Activated T-cell treated with anti-CD3 and anti-CD28 coated beads, Interleukin-2, amount 50 U/mL, for 24 hours (primary cell): ENCODE measurements at places on chromosomes 11 and 22.
A peak's percentile ranks its signal among the peaks of the same experiment; 100 is the strongest.

- peaks cover 38% of the 10 kb centered on the region for H3K27me3 ChIP-seq
- H3K27ac ChIP-seq: no peak overlapping the region
- H3K4me1 ChIP-seq: peaks cover 7% of the 10 kb centered on the region
- no peak overlapping the region for H3K4me3 ChIP-seq
These were observed 44.3 kb downstream of the RASSF10 start for GRCh38 chr11:13053255-13053917.

- DNase-seq: no peak
- H3K36me3 ChIP-seq: no peaks in the 10 kb centered on the region
- no peak overlapping the region for H3K27ac ChIP-seq
- peaks cover 7% of the 10 kb centered on the region for H3K27me3 ChIP-seq
These were observed 45.4 kb upstream of the SLC22A12 start for GRCh38 chr11:64545619-64546018.

DNA sequence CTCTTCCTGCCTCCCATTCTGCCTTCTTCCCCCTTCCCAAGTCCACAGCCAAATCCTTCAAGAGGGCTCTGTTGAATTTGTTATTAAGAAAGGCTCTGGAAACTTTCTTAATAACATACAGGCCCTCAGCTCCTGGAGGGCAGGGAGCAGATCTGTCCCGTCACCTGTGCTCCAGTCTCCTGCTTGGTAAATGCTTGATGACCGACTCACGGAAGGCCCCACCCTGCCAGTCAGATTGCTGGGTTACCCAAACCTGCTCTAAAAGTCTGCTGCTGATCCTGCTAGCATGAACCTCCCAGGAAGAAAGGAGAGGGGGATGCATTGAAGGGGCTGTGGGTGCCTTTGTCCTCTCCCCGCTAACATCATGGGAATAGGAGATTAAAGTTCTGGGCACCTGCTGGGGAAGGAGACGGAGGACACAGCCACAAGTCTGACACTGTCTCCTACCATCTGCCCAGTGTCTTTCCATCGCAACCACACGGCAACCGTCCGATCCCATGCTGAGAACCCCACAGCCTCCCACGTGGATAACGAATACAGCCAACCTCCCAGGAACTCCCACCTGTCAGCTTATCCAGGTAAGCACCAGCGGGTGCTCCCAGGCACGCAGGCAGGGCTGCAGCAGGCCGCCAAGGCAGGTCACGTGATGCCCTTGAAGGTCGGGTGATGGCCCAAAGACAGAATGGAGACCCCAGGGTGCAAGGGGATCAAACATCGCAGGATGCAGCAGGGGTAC lies 22.5 kb downstream of the CD5 start:
- H3K27me3 ChIP-seq: no peaks in the 10 kb centered on the region
- peaks cover 86% of the 10 kb centered on the region for H3K36me3 ChIP-seq
- peaks cover 65% of the 10 kb centered on the region for H3K4me1 ChIP-seq
- no peak overlapping the region for H3K4me3 ChIP-seq
- peak overlapping the region; percentile 76 for H3K27ac ChIP-seq

- H3K4me3 ChIP-seq: no peak overlapping the region
- peaks cover 42% of the 10 kb centered on the region for H3K27me3 ChIP-seq
- no peak overlapping the region for H3K27ac ChIP-seq
- H3K36me3 ChIP-seq: no peaks in the 10 kb centered on the region
These were observed 258.9 kb downstream of the BUD13 start for GRCh38 chr11:116513894-116514293.

DNA sequence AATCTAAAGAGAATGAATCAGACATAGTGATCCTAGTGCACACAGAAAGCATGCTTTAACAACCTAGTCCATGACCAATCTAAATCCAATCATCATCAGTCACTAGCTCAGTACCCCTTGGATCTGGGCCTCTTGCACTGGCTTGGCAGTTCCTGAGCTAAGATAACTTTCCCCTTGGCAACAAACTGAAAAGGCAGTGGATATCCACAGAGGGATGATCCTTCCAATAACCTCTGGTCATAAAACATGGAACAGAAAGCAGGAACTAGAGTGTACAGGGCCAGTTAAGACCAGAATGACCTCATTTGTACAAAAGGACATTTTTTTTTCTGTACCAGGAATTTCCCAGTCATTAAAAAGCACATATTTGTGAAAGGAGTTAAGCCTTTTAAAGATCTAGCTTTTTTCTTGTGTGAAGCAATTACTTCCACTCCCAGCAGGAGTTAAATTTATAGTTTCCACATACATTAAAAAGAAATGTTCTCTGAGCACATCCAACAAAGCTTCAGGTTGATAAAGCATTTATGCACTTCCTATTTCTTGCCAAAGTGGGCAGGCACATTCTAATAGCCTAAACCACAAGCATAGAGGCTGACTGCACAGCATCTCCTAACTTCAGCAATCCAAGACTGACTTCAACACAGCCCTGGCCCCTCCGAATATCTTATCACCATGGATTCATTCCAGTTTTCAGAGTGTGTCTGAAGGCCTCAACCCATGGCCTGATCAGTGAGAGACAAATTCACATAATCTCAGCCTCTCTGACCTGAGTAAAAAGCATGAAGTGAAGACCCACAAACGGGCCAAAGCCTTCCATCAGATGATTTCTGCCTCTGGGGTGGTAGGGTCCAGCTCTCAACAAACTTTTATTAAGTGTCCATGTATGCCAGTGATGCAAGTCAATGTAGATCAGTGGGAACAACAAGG lies 29.9 kb downstream of the GUCY1A2 start:
- H3K4me1 ChIP-seq: no peaks in the 10 kb centered on the region
- no peak overlapping the region for H3K27ac ChIP-seq
- no peaks in the 10 kb centered on the region for H3K27me3 ChIP-seq
- no peaks in the 10 kb centered on the region for H3K36me3 ChIP-seq

- H3K27me3 ChIP-seq: peaks cover 26% of the 10 kb centered on the region
- H3K4me1 ChIP-seq: no peaks in the 10 kb centered on the region
These were observed 466.5 kb downstream of the BRD1 start for GRCh38 chr22:49361164-49361563.

DNA sequence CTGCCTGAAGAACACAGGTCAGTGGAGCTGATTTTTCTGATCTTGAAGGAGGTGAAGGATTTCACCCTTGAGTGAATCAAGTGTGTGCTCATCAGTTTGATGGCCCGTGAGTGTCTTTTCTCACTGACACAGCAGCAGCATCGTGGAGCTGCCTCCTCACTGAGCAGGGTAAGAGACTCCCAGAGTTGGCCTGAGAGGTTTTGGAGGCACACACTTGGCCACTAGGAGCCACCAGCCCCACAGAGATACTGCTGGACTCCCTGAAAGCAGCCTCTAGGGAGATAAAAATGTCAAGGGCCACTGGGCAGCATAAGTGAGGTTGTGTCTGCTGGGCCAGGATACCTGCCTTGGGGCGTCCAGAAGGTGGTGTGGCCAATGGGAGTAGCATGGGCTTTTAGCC lies 245.4 kb downstream of the GRIK4 start:
- no peak overlapping the region for H3K27ac ChIP-seq
- H3K4me3 ChIP-seq: no peak overlapping the region
- H3K36me3 ChIP-seq: no peaks in the 10 kb centered on the region
- DNase-seq: no peak

DNA sequence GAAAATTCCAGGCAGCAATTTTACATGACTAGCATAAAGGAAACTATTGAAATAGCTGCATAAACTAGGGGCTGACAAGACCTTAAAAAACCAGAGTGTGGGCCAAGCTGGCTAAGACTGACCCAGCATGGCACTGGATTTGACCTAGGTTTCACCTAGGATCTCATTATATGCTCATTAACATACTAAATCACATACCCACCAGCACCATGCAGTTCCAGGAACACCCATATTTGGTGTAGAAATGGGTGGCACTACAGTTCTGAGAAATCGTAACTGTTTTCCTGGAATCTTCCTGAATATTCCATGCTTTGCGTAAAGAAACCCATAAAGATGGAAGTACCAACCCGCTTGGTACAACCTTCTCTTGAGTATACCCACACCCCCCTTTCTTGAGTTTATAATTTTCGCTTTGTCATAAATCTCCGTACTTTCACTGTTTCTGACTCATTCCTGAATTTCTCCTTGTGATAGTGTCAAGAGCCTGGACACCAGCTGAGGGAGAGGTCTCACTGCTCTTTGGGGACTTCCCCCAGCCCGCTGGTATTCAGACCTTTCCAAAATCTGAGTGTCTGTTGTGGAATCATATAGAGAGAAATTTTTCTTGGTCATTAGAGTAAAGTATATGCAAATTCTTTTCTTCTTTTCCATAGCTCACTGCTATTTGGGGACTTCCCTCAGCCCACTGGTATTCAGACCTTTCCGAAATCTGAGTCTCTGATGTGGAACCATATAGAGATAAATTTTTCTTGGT lies 55.1 kb downstream of the MTMR3 start:
- no peaks in the 10 kb centered on the region for H3K27me3 ChIP-seq
- no peak overlapping the region for H3K27ac ChIP-seq
- H3K4me3 ChIP-seq: no peak overlapping the region
- DNase-seq: no peak
- H3K4me1 ChIP-seq: peaks cover 47% of the 10 kb centered on the region

DNA sequence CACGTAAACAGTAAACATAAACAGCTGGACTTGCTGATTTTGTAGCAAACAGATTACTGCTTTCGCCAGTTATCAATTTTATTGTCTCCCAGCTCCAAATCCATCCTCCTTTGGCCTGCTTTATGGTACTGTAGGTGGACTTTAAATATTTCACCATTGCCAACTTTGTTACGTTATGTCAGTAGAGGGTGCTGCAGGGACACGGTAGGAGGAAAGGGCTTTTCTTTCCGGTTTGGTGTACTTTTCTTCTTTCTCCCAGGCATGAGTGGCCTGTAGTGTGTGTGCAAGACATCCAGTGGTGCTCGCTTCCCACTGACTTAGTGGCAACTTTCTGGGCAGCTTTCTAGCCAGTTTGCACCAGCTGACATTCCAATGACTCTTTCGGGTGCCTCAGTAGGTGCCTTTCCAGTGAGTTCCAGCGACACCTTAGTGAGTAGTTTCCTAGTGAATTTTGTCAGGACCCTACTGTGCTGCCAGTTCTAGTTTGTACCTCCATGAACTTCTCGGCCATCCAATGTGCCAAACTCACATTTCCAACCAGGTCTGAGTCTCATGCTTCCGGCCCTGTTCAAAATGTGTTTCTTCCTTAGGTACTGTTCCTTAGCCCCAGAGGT lies 267.6 kb upstream of the TENM4 start:
- no peak overlapping the region for H3K4me3 ChIP-seq
- no peak for DNase-seq
- H3K27ac ChIP-seq: no peak overlapping the region
- H3K27me3 ChIP-seq: no peaks in the 10 kb centered on the region
- no peaks in the 10 kb centered on the region for H3K36me3 ChIP-seq

- H3K4me1 ChIP-seq: no peaks in the 10 kb centered on the region
These were observed 33.4 kb downstream of the FDX1 start for GRCh38 chr11:110463153-110463552.

DNA sequence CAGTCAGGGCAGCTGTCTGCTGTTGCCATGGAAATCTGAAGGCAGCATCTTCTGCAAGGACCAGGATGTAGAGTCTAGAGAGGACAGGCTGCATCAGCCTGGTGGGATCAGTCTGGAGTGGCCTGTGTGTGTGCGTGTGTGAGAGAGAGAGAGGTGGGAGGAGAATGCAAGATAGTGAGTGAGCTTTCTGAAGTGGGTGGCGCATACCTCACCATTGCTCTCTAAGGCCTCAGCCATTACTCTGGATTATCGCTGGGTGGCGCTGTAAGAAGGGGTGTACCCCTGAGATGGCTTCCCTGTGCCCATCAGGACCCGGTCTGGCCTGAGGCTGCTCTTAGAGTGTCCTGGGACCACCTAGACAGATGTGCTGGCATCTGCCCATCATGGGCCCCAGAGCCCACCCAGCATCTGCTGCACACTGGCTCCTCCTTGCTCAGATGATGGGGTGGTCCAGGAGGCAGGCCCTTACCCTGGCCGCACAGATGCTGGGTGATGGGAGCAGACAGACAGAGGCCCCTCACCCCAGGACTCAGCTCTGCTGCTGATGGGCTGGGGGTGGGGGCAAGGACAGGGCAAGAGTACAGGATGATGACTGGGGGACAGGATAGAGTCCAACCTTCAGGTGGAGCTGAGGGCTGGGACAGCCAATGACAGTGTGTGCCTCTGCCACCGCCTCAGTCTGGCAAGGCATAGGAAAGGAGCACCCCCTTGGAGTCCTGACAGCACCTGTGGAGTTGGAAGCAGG lies 25.7 kb upstream of the TUB start:
- peaks cover 7% of the 10 kb centered on the region for H3K4me1 ChIP-seq
- DNase-seq: no peak
- no peak overlapping the region for H3K4me3 ChIP-seq
- no peaks in the 10 kb centered on the region for H3K27me3 ChIP-seq

DNA sequence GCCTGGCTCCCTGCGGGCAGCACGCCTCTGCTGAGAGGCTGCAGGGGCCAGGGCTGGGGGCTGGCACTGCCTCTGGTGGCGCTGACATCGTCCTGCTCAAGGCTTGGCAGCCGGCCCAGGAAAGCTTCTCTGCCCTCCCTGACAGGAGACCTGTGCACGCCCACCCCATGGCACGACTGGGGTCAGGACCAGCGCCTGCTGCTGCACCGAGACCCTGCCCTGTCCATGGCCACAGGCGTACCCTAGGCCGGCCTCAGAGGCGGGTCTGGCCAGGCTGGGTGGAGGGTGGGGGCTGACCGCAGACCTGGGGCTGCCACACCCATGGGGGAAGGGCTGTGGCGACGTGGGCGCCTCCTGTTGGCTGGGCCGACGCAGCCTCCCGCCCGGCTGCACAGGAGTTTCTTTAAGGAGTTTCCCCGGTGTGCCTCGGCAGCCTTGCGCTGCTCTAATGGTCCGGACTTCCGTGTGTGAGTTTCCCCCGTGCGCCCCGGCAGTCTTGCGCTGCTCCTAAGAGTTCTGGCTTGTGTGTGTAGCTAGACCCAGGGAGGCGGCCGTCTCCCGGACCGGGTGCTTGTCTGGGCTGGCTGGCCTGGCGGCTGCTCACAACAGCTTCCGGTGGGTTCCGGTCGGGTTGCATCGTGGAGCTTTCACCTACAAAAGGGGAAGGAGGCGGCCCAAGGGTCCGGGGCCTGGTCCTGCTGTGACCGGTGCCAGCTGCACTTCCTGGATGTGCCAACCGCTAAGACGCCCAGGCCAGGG lies 4.6 kb downstream of the TRABD start:
- peak; percentile 89 for DNase-seq
- H3K4me1 ChIP-seq: peaks cover 54% of the 10 kb centered on the region
- H3K27ac ChIP-seq: peak overlapping the region; percentile 96
- peak overlapping the region; percentile 88 for H3K4me3 ChIP-seq
- H3K27me3 ChIP-seq: no peaks in the 10 kb centered on the region

GRCh38 chr22:40452730-40453487 lies 82.5 kb downstream of the SGSM3 start:
- H3K27me3 ChIP-seq: no peaks in the 10 kb centered on the region
- peaks cover 76% of the 10 kb centered on the region for H3K4me1 ChIP-seq
- H3K4me3 ChIP-seq: no peak overlapping the region
- peaks cover 27% of the 10 kb centered on the region for H3K36me3 ChIP-seq
- H3K27ac ChIP-seq: peak overlapping the region; percentile 28
- DNase-seq: no peak

GRCh38 chr11:109237636-109238035 lies 184.4 kb upstream of the C11orf87 start:
- no peaks in the 10 kb centered on the region for H3K36me3 ChIP-seq
- H3K27ac ChIP-seq: no peak overlapping the region
- no peak overlapping the region for H3K4me3 ChIP-seq
- H3K27me3 ChIP-seq: no peaks in the 10 kb centered on the region

GRCh38 chr11:112525844-112526590 lies 265.4 kb upstream of the PLET1 start:
- H3K36me3 ChIP-seq: no peaks in the 10 kb centered on the region
- peaks cover 9% of the 10 kb centered on the region for H3K27me3 ChIP-seq
- DNase-seq: no peak
- H3K4me1 ChIP-seq: peaks cover 13% of the 10 kb centered on the region
- H3K27ac ChIP-seq: no peak overlapping the region
- H3K4me3 ChIP-seq: no peak overlapping the region
